Mononuclear cell (primary cell): ENCODE measurements at places on chromosomes 6 and 20. TPM values are rescaled to one million over a fixed set of nuclear protein-coding genes. Genes with fewer than 3 reads are reported as not detected.

NKAIN4 gene
- total RNA-seq = not detected

PPP1R3D gene
- total RNA-seq = 6.7 TPM

ZC3H12D gene
- total RNA-seq = 50.7 TPM

CEP250 gene
- total RNA-seq = 10.7 TPM

GPR63 gene
- 0.10 TPM for total RNA-seq

AKAP7 gene
- 21.0 TPM for total RNA-seq

NKAPL gene
- 0.21 TPM for total RNA-seq

RIMS4 gene
- under 0.01 TPM for total RNA-seq

BHLHE23 gene
- not detected for total RNA-seq

SLC35D3 gene
- 0.52 TPM for total RNA-seq

HLA-C gene
- 1,178 TPM for total RNA-seq

CCHCR1 gene
- 4.3 TPM for total RNA-seq

FOXP4 gene
- total RNA-seq = 3.5 TPM

LZTS3 gene
- 17.6 TPM for total RNA-seq

C6orf132 gene
- total RNA-seq = not detected

DSP gene
- total RNA-seq = 0.94 TPM

MYLIP gene
- total RNA-seq = 171 TPM

B3GALT4 gene
- total RNA-seq = 11.1 TPM

RIPOR3 gene
- 0.42 TPM for total RNA-seq

SASH1 gene
- 1.7 TPM for total RNA-seq

CYP39A1 gene
- total RNA-seq = not detected

LY6G5C gene
- total RNA-seq = 1.2 TPM

PSMB9 gene
- total RNA-seq = 18.7 TPM

CAPN11 gene
- 0.10 TPM for total RNA-seq

IL17A gene
- total RNA-seq = not detected

DLL1 gene
- 1.8 TPM for total RNA-seq

AIG1 gene
- 9.8 TPM for total RNA-seq

SYCP2L gene
- total RNA-seq = not detected

CPXM1 gene
- total RNA-seq = 0.10 TPM

ANGPT4 gene
- not detected for total RNA-seq

TNFRSF21 gene
- total RNA-seq = 5.2 TPM

KCNK15 gene
- total RNA-seq = under 0.01 TPM

PLA2G7 gene
- total RNA-seq = 5.1 TPM

ATP6V1G2 gene
- total RNA-seq = 0.73 TPM

SPATS1 gene
- total RNA-seq = not detected

RSPH4A gene
- total RNA-seq = 1.3 TPM

CALHM4 gene
- total RNA-seq = 0.21 TPM

EEF1A2 gene
- total RNA-seq = 0.73 TPM

EYA4 gene
- not detected for total RNA-seq

KCNG1 gene
- 2.3 TPM for total RNA-seq

GFRA4 gene
- not detected for total RNA-seq

LAMP5 gene
- total RNA-seq = 0.84 TPM

SIGLEC1 gene
- 0.73 TPM for total RNA-seq

HRH3 gene
- not detected for total RNA-seq

FOXC1 gene
- 0.10 TPM for total RNA-seq

TTK gene
- total RNA-seq = 0.52 TPM

NAPB gene
- total RNA-seq = 11.8 TPM

BMP2 gene
- total RNA-seq = 0.73 TPM

CTCFL gene
- total RNA-seq = not detected

HLA-DRB1 gene
- 166 TPM for total RNA-seq

EBF4 gene
- total RNA-seq = 0.63 TPM

MYLK2 gene
- total RNA-seq = not detected

RAD21L1 gene
- 0.10 TPM for total RNA-seq

CAP2 gene
- total RNA-seq = 0.10 TPM

TPX2 gene
- total RNA-seq = 1.7 TPM
